ENCODE measurements at places on chromosomes 6 and 20.

DNA sequence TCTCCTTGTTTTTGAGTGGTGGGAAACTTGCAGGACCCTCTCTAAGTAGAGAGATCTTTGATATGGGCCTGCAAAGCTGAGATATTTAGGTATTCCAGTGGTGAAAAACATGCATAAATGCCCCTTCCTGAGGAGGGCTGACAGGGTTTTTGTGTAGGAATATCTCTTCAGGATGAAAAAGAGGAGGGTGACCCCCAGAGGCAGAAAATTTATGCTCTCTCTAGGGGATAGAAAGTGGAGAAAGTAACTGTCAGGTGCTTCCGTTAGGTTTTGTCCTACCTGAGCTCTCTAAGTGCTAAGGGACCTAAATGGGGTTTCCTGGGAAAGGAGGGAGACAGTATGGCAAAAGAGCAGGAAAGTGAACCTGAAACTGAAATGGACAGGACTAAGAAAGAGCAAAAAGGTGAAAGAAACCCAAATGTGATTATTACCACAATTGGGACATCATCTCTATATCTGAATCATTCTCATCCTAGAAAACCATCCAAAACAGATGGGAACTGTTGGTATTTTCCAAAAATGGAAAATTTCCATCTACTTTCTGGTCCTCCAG lies 2.0 kb downstream of the COL19A1 start:
- no peak for DNase-seq

- DNase-seq = no peak
Observed at GRCh38 chr6:106872049-106872448, 102.5 kb downstream of the CD24 start.

GRCh38 chr20:37299718-37300528 lies 10.5 kb downstream of the MANBAL start:
- no peak for DNase-seq

DNA sequence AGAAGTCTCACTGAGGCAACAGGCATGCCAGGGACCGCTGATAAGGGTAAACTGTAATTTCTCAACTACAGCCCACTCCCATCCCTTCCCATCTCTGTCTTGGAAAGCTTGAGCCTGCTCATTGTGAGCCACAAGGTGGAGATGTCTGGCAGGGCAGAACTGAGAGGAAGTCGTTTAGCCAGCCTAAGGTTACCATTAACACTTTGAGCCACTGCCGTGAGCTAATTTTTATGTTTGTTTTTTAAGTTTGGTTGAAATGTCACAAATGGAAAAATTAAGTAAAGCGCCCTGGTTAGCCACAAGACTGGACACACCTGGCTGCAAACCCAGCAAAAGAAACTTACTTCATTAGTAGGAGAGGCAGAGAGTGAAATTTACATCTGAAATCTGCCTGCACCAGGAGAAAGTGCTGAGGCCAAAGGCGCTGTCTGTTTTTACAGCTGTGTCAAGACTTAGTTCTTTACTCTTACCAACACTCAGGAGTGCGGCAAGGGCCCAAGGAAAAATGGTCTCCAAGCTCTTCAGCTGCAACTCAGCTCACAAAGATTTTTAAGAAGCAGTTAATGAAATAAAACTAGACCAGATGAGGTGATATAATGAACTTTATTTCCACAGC lies 50.0 kb upstream of the FAM83C start:
- no peak for DNase-seq

DNA sequence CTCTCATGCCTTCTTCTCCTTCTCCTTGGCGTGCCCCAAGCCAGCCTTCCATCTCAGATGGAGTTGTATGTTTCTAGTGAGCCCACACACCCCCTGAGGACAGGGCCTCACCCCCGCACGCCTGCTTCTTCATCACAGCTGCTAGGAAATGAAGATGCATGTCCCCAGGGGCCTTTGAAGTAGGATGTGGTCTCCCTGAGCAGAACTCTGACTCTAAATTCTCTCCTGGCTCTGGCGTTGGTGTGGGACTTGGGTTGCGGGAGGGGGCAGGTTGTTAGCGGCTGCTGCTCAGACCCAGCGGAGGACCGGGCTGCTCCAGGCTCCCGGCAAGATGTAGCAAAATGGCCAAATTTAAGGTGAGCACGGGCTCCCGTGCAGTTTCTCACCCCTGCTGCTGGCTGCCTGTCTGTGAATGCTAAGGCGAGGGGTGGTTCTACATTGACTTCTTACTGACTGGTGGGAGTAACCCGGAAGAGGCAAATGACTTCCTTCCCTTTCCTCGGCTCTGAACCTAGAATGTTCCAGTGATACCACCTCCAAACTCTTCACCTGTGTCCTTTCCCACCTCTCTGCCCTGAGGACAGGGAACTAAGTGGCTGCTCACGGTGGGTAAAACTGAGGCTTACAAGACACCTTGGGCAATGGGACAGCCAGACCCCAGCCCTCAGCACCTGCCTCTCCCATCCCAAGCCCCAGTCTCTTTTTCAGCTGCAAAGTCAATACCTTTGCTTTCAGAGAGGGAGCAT lies 8.8 kb downstream of the SYNJ2 start:
- no peak for DNase-seq

DNA sequence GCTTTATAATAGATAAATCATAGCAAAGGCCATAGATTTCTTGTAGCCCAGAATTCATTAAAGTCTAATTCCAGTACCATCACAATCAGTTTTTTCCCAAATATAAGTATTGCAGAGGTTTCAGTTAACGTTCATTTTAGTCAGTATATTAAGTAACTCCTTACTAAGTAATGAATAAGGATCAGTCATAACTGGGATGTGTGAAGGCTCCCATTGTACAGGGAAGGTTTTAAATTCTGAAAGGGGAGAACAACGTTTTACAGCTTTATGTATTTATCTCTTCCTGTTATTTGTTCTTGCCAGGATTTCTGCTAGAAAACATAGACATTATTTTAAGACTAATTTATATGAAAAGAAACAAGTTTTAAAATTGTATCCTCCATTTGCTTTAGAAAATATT lies 215.5 kb upstream of the LAMP5 start:
- DNase-seq = no peak

- DNase-seq = no peak
Observed at GRCh38 chr6:163828038-163828795, 413.7 kb downstream of the QKI start.

GRCh38 chr20:54255157-54255556 lies 47.3 kb downstream of the PFDN4 start:
- no peak for DNase-seq

DNA sequence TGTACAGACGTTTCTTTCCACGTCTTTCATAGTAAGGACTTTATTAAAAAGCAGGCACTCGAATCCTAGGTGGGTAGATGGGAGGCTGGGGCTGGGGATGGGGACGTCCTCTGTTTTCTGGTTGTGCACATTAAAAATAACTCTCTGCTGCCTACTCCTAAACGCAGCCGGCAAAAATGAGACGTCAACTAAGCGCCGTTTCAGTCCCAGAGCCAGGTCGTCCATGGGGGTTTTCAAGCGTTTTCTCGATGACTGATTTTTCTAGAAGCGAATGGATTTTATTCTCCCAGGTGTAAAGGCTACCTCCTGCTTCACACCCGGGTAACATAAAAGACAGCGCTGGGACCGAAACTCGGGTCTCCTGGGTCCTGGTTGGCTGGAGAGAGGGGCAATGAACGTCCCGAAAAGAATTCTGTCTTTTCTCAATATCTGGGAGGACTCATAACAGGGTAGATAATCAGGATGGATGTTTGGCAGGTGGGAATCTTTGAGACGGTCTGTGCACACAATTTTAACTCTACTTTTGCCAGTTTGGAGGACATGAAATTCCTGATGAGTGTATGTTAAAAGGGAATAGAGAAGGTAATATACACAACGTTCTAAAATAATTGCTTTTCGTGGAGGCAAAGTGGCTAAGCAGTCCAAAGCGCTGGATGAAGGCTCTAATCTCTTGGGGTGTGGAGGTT lies 25.2 kb downstream of the GPX6 start:
- DNase-seq = no peak

DNA sequence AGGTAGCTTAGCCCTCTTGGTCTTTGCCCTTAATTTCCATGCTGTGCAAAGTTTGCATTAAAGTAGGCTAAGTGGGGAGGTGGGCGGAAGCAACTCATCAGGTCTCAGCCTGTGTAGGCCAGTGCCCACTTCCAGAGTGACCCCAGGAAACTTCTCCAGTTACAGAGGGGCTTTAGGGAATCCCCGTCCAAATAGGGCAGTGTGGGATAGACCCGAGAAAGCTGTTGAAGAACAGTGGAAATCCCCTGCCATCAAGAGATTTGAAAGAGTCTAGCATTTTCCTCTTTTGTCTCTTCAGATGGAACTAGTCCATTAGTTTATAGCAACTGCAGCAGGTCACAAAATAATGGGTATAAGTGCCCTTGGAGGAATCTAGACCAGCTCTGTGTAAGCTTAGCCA lies 20.2 kb downstream of the SF3B5 start:
- DNase-seq = no peak

- DNase-seq = no peak
Observed at GRCh38 chr6:5274231-5274630, 12.9 kb downstream of the FARS2 start.

DNA sequence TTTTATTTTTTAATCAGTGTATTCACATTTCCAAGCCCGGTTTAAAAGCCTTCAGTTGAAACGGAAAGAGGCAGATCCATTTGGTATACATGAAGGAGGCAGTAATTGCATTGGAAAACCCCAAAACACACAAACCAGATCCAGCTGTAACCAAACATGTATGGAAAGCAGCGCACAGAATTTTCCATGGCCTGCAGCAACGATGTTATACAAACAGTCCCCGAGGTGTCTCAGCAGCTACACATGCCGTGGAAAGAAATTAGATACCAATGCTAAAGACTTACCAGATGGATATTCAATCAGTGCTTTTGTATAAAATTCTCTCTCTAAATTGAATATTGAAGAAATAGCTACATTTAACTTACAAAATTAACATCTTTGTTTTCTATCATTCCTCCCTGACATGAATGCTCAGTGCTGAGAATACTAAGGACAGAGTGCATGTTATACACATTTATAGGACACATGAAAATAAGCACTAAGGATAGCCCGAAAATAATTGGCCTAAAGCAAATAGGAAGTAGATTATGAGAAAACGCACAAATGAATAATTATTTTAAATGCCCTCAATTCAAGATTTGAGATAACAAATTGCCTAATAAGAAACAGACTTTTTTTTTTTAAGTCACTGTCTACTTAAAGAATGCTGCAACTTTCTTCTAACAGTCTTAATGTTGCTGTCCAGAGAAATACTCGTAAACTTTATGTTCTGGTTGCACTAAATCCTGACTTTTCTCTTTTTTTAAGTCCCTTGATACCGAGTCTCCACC lies 713.1 kb downstream of the HDGFL1 start:
- no peak for DNase-seq

DNA sequence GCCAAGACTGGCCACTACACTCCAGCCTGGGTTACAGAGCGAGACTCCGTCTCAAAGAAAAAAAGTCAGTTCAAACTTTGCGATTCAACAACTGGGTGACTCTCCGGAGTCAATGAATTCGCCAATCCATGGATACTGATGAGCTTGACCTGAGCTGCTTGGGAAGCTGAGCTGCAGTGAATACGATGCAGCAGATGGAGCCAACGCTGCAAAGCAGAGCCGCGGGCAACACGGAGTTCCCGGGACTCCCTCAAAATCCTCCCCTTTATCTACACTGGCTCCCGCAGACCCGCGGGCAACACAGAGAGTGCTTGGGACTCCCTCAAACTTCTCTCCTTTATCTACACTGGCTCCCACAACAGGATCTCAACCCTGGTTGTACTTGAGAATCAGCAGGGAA lies 62.6 kb upstream of the SALL4 start:
- DNase-seq = no peak

DNA sequence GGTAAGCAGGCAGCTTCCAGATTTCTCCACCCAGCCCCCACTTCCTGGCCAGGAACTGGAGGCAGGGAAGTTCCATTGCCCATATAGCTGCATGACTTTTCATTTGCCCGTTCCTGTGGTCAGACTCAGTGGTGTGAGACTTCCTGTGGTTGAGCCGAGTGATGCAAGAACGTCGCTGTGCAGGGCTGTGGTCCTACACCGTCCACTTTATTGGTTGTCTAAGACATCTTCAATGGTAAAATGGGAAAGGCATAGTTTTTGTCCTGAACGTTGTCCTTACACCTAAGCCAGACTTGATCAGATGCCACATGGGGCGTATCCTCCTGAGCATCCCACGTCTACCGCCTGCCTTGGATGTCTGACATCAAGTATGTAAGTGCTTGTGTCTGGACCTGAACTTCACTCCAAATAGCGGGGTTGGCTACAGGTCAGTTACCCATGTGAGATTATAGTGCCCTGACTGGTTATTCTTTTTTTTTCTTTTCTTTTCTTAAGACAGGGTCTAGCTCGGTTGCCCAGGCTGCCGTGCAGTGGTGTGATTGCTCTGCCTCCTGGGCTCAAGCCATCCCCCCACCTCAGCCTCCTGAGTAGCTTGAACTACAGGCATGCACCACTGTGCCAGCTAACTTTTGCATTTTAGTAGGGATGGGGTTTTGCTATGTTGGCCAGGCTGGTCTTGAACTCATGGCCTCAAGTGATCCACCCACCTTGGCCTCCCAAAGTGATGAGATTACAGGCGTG lies 25.9 kb upstream of the GTSF1L start:
- DNase-seq = no peak

DNA sequence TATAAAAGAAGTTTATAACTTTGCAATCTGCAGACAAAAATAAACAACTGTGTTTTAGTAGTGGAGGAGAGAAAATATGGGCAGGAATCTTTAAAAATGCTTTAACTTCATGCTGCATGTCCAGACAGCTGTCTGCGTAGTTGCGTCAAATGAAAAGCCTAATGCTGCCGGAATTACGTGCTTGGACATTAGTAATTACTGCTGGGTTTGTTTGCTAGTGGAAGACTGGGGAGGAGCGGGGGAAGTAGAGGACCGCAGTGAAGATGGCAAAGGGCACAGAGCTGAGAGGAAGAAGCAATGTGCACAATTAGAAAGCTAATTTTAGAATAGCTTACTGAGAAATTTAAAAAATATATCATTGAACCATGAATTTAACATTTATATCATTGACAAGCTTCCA lies 2.4 kb downstream of the SNAP25 start:
- DNase-seq = no peak

- peak; percentile 5 for DNase-seq
Observed at GRCh38 chr6:147382945-147383554, 125.4 kb upstream of the SAMD5 start.
